ENCODE measurements at places on chromosomes 1 and 21. TPM values are rescaled to one million over a fixed set of nuclear protein-coding genes. Genes with fewer than 3 reads are reported as not detected.

TNFSF18 gene
- polyA plus RNA-seq, result 0.18 TPM

SIK1 gene
- 6.3 TPM for polyA plus RNA-seq

HOOK1 gene
- polyA plus RNA-seq, result 35.6 TPM

CRYBG2 gene
- polyA plus RNA-seq, result 3.9 TPM

THEM5 gene
- 0.45 TPM for polyA plus RNA-seq

TEKT2 gene
- polyA plus RNA-seq, result 1.7 TPM
